ENCODE measurements at places on chromosomes 12 and 14.

- no peak for DNase-seq
Measured at GRCh38 chr12:113237748-113238147, 16.5 kb downstream of the TPCN1 start.

GRCh38 chr14:78104655-78105054, 65.5 kb upstream of the NRXN3 start:
- DNase-seq, result no peak

- no peak for DNase-seq
Measured at GRCh38 chr12:29164477-29165393, 15.7 kb downstream of the FAR2 start.

DNA sequence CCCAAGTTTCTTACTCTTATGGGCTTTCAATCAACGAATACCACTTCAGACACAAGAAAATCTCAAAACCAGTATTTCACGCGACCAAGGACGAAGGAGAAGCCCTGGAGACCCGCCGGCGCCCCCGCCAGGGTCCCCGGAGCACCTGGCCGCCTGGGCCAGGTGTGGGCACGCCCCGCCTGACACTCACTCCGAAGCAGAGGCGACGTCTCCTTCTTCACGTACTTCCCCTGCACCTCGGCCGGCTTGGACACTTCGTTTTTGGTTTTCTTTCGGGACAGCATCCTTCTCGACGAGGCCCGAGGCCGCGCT, 466 bp downstream of the SAV1 start:
- DNase-seq, result no peak

- DNase-seq, result no peak
Measured at GRCh38 chr12:4833524-4833923, 76.2 kb upstream of the KCNA1 start.

DNA sequence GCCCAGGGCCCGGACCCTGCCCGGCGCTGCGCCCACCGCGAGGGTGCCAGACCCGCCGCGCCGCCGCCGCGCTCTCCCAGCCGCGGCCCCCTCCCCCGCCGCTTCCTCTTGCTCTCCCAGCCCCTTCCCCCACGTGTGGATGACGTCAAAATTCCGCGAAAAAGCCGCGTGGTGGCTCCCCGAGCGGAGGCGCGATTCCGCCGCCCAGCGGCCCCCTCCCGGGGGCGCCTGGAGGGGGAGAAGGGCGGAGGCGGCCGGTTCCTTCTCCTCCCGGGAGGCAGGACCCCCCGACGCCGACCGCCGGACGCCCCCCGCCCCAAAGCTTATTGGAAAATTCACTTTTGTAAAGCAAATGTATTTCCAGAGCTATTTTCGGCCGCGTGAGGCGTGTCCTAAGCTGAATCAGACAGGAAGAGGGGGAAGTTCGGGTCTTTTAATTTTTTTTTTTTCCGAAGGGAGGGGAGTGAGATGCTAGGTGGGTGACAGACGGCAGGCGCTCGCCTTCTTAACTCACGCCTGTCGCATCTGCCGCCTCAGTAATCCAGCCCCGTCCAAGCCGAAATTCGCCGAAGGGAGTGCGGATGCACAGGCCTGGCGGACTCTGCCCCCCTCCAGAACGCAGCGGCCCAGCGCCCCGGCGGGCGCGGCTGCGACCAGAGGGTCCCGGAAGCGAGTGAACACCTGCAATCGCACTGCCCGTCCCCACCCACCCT, 4.1 kb upstream of the CCND2 start:
- DNase-seq, result peak; percentile 83

- no peak for DNase-seq
Measured at GRCh38 chr12:112812600-112813406, 21.3 kb downstream of the RPH3A start.
